NCI-H1436 treated with DMSO at 0.1 percent for 48 hours (cell line): ENCODE measurements at places on chromosomes 16 and 17.
A peak's percentile ranks its signal among the peaks of the same experiment; 100 is the strongest.

- DNase-seq: no peak
Observed at GRCh38 chr16:49513040-49513439, 139.4 kb downstream of the C16orf78 start.

GRCh38 chr17:68291836-68292688 lies 767 bp downstream of the ARSG start:
- no peak for DNase-seq

- DNase-seq: no peak
Observed at GRCh38 chr17:30393491-30393890, 14.8 kb downstream of the CPD start.

- no peak for DNase-seq
Observed at GRCh38 chr17:74610108-74610507, 13.4 kb downstream of the CD300E start.

DNA sequence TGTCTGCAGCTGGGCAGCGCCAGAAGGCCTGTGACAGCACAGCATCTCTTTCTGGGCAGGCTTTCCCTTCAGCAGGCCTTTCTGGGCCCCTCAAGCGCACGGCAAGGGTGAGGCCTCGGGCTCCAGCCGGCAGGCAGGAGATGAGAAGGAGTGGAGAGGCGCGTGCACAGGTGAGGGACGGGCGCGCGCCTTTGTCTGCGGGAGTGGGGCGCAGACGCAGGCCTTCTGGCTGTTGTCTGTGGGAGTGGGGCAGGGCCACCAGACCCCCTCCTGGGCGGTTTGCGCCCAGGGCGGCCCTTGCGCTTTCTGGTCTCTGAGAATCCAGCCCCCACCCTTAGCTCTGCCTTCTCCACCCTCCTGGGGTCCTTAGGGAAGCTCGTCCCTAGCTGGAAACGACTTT lies 6.5 kb downstream of the ZNF205 start:
- no peak for DNase-seq

- DNase-seq: no peak
Observed at GRCh38 chr17:45997624-45998023, 1.4 kb upstream of the STH start.

- DNase-seq: no peak
Observed at GRCh38 chr17:12078791-12079190, 58.1 kb downstream of the MAP2K4 start.

DNA sequence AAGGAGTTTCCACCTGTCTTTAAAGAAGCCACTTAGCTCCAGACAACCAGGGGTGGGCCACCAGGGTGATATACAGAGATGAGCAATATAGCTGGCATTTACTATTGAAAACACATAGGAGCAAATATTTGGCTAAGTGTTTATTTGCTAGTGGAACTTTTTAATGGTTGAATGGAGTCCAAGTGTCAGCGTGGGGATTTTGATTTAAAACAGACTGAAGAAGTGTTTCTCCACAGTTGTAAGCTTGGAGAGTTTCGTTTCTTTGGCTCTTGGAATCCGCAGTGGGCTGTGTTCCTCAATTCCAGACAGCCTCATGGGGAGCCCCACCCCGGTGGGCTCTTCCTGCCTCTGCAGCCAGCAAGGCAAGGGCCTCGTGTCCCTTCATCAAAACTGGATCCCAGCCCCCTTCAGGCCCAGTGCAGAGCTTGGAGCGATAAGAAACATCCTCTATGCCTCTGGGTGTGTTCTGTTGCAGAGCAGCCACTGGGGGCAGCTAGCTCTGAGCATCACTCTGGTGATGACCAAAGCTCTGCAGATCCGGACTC lies 36.1 kb downstream of the NOG start:
- no peak for DNase-seq

DNA sequence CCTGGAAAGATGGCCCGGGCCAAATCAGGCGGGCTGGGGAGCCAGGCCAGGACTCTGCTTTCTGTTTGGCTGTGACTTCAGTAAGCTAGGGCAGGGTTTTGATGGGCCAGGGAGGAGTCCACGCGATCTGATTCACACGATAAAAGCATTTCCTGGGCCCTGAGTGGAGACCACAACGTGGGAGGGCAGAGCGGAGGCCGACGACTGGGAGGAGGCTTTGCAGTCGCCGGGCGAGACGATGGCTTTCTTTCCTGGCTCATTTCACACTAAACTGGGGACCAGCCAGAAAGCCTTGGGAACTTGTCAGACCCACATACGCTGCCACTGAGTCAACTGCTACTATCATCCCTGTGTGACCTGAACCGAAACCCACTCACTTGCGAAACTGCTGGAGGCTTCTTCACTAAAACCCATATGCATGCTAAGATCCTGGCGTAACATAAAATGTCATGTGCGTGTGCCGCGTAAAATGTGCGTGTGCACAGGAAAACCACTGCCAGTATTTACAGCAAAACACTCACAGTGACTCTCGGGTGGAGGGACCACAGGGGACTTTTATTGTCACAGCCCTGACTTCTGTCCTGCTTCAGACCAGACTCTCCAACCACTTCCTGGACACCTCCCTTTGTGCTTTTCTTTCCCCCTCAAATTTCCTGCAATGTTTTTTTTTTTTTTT lies 14.2 kb upstream of the RHBDF2 start:
- DNase-seq: no peak

- DNase-seq: no peak
Observed at GRCh38 chr17:40605306-40605705, 40.0 kb upstream of the CCR7 start.

DNA sequence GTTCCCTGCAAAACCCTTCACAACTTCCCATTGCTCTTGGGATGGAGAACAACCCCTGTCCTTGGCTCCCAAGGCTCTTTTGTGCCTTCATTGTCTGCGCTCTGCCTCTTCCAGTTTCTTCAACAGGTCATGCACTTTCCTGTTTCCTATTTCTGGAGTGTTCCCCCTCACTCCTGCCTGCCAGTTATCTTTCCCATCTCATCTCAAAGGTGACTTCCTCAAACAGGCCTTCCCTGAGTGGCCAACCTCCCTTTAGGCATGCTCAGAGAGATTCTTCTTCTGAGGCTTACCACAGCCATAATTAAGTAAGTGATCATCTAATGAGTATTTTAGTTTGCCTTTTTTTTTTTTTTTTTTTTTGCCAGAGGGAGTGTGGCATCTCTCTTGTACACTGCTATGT lies 2.9 kb upstream of the CYLD start:
- no peak for DNase-seq

- DNase-seq: no peak
Observed at GRCh38 chr17:28119046-28119445, 76.6 kb downstream of the NLK start.

DNA sequence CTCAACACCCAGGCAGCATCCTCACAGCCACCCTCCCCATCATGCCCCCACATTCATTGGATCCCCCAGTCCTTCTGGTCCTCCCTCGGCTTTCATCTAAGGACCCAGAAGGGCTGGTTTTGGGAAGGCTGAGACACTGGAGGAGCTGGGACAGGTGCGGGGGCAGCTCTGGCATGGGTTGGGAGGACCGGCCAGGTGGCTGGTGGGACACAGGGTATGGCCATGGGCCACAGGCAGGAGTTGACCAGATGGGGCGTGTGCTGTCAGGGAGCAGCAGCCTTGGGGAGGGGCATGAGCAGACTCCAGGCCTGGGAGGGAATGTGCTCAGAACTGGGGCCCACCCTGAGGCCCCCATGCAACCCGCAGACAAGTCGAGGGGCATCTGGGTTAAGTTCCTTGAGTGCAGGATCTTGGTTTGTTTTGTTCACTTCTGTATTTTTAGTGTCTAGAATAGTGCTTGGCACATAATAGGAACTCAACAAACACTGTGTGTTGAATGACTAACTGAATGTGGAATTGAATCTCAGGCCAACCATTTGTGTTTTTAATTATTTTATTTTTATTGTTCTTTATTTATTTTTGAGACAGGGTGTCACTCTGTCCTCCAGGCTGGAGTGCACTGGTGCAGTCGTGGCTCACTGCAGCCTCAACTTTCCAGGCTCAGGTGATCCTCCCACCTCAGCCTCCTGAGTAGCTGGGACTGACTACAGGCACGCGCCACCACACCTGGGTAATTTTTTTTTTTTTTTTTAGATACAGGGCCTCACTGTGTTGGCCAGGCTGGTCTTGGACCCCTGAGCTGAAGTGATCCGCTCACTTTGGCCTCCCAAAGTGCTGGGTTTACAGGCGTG lies 5.6 kb downstream of the P2RX1 start:
- DNase-seq: no peak

DNA sequence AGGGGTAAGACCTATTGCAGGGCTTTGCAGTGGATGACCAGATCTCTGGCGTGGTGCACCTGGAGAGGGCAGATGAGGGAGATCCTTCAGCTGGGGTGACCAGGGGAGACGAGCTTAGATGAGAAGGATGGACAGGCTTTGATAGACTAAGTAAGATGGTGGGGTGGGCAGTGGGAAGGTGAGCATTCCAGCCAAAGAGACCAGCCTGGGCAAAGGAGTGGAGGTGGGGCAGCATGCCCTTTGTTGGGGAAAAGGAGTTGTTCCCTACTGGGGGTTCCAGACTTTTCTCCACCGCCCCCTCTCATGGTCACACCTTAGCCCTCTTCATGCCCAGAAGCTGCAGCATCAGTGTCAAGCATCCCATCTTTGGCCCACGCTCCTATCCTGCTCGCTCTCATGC lies 27.6 kb downstream of the ANKRD40 start:
- DNase-seq: no peak

DNA sequence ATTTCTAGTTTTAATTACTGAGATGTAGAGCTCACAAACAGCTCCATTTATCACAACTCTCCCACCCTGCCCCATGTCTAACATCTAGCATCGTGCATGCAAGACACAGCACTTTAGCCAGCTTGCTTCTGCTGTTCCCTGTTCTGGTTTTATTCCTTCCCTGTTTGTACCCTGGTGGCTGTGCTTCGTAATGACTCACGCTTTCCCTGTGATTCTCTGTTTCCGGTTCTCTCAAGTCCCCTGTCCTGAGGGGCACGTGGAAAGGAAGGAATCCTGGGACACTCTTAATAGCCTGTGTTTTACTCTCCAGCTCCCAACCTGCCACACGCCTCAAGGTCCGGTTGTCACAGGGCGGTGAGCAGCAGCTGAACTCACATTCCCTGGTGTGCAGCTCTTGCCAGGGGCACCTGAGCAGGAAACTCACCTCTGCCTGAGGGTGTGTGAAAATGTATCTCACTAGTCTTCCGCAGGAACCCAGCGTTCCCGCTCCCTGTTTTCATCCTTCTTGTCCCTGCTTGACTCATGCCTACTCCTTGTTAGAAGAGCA lies 10.6 kb downstream of the SHISA6 start:
- DNase-seq: no peak

DNA sequence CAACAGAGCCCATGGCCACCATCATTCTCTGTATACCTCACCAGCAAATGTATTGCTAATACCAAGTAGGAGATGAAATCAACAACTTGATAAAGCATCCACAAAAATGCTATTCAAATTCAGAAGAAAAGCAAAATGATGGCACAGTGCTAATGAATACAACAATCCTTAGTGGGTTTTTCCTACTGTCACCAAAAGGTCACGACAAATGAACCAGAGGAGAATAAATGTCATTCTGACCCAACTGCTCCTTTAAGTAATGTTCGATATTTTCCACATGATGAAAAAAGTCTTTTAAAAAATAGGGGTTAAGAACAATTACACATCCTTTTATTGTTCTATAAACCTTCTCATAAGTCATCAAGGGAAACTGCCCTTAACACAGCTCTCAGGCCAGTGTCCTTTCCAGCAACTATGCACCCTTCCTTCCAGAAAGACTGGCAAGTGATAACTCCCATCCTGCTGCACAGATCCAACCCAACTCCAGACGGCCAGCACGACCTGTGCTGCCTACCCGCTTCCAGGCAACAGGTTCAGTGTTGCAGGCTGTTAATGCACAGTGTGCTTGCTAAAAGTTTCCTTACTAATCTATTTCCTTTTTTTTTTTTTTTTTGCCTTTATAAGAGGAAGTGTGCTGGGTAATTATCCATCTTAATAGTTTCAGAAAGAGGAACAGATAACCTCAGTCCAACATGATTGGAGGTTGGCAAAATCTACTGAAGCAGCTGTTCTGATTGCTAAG lies 15.4 kb downstream of the FBXO31 start:
- no peak for DNase-seq

GRCh38 chr17:77209330-77209748 lies 68.6 kb downstream of the SEC14L1 start:
- DNase-seq: no peak

GRCh38 chr17:55090079-55090492 lies 121.5 kb downstream of the STXBP4 start:
- DNase-seq: peak; percentile 61

GRCh38 chr16:25257956-25258860 lies 563 bp upstream of the ZKSCAN2 start:
- DNase-seq: peak; percentile 17

DNA sequence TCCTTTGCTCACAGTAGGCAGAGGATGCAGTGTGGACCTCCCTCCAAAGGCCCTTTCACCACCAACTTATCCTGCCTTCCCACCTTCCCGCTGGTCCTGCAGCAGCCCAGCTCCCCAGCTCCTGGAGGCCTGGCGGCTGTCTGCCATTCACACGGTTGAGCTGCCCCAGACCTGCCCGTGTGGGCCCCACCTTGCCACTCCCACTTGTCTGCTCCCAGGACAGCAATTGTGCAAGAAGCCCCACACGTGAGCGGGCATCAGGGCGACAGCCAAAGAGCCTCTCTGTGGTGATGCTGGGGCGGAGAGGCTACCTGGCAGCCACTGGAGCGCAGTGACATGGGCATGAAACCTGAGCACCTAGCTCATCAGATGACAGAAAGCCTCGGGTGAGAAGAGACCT lies 248.6 kb upstream of the MAF start:
- no peak for DNase-seq

DNA sequence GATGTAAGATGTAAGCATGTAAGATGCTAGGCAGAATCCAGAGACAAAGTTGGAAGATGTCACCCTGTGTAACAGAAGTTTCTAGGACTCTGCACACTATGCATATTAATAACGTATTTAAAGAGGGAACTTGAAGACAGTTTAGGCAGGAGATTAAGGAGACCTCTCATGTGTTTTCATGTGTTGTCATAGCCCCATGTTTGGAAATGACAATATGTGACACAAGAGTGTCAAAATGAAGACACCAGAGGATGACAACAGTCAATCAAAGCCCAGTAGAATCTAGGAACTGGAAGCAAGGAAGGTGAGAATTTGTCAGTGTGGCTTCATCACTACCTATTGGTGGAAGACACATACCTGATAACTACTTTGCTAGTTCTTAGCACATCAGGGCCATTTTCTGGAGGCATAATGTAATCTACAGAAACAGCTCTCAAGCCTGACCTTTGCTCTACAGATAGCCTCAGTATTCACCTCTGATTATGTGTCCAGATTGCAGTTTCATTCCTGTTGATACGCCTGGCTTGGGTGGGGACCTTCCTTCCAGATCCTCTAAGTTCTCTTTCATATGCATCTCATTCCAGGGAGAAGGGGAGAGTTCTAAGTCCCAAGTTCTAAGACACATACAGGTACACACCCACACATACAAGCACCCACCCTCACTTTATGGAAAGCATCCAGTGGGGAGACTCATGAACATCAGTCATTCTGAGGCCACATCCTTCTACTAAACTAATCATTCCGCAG lies 26.3 kb downstream of the PMP22 start:
- DNase-seq: no peak

DNA sequence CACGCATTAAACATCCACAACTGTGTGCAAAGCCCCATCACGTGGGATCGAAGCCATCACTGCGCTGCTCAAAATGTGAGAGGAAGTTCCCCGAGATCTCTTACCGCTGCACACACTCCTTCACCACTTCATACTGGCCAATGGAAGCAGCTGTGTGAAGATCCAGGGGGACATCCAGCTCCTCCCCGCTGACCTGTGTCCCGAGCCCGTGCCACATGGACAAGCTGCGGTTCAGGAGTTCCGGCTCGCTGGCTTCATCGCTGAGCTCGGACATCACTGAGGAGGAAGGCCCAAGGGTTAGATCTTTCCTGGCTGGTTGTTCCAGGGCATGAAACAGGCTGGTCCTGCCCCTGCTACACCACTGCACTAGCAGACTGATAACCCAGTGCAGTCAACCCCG lies 4.2 kb downstream of the ANKS3 start:
- no peak for DNase-seq

GRCh38 chr16:89873972-89874689 lies 739 bp downstream of the TCF25 start:
- peak; percentile 18 for DNase-seq
